GOT3 (cell line): ENCODE measurements at places on chromosomes 4 and X.

GRCh38 chrX:727738-728621 lies 97.4 kb downstream of the SHOX start:
- DNase-seq: no peak

- no peak for DNase-seq
These were observed 3.9 kb upstream of the GAR1 start for GRCh38 chr4:109811707-109812106.

- DNase-seq: no peak
These were observed 418.6 kb upstream of the DIPK2B start for GRCh38 chrX:45619290-45619689.

GRCh38 chrX:64894454-64895038 lies 81.7 kb downstream of the ZC4H2 start:
- no peak for DNase-seq

DNA sequence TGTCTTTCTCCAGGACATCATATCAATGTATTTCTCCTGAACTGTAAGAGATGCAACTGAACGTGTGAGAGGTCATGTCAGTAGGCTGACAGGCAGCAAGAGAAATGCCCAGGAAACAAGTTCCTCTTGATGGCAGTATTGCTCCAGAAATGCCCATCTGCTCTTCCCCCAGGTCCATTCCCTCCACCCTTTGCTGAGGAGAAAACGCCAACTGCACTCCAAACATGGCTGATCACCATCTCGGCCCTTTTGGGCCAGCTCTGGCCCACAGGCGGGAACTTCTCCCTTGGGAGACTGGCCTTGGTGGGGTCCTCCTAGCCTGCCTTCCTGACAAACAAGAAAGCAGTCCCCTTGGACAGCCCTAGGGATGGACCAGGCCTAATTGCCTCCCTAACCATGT lies 276.5 kb upstream of the AGTR2 start:
- DNase-seq: no peak
